Tongue (tissue), 3 donors: ENCODE measurements at places on chromosomes 5 and 9. TPM values are rescaled to one million over a fixed set of nuclear protein-coding genes. Genes with fewer than 3 reads are reported as not detected.

DNA sequence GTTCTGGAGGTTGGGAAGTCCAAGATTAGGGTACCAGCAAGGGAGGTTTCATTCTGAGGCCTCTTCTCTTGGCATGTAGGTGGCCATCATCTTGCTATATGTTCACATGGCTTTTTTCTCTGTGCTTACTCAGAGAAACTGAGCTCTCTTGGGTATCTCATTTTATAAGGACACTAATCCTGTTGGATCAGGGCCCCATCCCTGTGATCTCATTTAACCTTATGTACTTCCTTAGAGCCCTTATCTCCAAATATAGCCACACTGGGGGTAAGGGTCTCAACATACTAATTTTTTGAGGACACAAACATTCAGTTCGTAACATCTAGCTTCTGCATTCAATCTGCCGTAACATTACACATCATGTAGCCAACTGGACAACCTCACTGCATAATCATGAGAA, 6.6 kb downstream of the DHX29 start:
- no peak for DNase-seq

- no peak for DNase-seq
These were observed 34.0 kb upstream of the CTNNAL1 start for GRCh38 chr9:109047259-109047658.

GRCh38 chr5:122118356-122118948, 10.9 kb upstream of the ZNF474 start:
- DNase-seq, result no peak

DNA sequence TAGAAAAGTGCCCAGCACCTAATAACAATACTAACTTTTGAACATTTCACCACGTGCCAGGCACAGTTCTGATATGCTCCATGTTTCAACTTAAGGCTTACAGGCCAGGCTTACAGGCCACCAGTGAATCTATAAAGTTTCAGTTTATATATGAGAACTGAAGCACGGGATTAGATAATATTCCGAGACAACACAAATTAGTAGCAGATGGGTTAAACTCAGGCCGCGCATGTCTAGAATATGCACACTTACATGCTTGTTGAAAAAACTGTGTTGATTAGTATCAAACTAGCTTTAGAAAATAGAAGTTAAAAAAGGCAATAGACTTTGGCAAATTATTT, 587.9 kb downstream of the MTRR start:
- no peak for DNase-seq

DNA sequence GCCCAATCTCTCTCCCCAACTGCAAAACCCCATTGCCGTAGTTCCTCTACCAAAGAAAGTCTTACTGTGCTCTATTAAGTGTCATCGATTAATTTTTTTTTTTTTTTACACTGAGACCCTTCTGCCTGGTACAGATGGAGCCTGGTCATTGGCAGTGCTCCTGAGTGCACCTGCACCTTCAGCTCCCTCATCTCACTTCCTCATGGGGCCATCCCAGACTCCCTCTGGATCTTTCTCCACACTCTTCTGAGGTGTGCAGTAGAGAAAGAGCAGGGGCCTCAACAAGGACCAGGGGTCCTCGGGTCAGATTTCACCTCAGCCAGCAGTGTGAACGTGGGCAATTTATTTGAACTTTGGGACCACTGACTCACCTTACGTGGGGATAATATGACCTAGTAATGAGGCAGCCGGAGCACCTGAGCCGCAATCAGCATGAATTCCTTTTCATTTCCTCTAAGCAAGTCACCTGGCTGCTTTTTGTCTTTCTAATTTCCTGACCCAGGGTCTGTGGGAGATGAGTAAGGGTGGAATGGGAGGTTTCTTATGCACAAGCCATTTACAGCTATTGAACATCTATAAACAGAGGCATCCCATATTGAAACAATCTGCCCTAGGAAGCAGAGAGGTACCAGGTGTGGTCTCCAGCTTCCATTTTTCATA, 22.3 kb upstream of the GABRP start:
- no peak for DNase-seq

GRCh38 chr9:4238522-4238921, 61.3 kb downstream of the GLIS3 start:
- no peak for DNase-seq

- no peak for DNase-seq
These were observed 32.5 kb downstream of the TAF11L14 start for GRCh38 chr5:17666726-17667235.

GRCh38 chr5:54081415-54081814, 229.0 kb downstream of the ARL15 start:
- no peak for DNase-seq

GRCh38 chr5:148853868-148854267, 27.5 kb downstream of the ADRB2 start:
- DNase-seq, result no peak

DNA sequence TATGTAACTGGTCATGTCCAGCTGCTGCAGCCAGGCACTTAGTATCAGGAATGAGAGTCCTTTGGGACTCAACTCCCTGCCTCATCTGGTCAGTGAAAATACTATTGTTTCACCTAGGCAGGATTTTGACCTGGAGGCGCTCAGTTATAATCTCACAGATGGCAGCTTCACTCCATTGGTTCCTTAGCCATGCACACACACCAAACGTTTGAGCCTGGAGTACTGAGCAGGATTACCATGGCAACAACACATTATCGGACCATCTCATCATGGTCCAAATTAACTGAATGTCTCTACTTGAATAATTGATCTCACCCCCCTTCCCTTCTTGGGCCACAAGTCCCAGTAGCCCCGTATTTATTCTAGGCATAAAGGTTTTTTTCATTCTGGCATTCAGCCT, 15.0 kb upstream of the SREK1 start:
- DNase-seq, result no peak

Gene PCDHB16
- total RNA-seq, result 4.1 TPM

Gene TRIP13
- 5.8 TPM for total RNA-seq

Gene POU5F2
- total RNA-seq, result 5.7 TPM

Gene DEPDC1B
- total RNA-seq, result 10.5 TPM

Gene DAP
- 26.2 TPM for total RNA-seq
